Globus pallidus (tissue), 1 donor: ENCODE measurements at places on chromosomes 3 and 15.

- DNase-seq, result peak; percentile 96
Measured at GRCh38 chr15:68795298-68795848, 25.3 kb downstream of the ANP32A start.

DNA sequence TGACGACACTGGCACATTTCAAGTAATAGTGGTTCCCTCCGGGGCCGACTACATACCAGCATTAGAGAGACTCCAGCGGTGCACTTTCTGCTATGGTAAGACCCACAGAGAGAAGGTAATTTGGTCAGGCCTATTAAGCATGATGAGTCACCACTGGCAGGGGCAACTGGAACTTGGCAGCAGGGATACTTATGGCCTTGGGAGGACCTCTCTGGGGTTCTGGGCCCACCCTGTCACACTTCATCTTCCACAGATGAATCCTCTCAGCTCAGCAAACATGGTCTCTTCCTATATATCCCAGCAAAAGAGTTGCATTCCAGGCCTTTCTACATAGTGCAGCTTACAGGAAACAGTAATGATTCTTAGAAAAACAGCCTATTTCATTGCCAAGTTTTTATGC is 88.0 kb downstream of the PIK3R4 start:
- no peak for DNase-seq

- no peak for DNase-seq
Measured at GRCh38 chr3:173617490-173617889, 219.9 kb downstream of the NLGN1 start.

DNA sequence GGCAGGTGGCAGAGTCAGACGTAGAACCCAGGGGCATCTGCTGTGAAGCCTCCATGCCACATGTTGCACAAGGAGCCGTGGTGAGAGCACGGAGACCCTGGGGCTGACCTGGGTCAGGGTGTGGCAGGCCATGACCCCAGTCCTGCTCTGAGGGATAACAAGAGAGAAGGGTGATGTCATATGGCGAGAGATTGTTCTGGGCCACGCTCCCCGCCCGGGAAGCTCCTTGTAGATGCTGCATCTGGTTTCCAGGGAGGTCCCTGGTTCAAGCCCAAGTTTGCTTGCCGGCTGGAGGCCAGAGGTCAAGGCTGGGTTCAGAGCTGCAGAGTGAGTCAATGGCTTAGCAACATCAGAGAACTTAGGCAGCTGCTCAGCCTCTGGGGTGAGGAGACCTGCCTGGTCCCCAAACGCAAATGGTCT is 17.3 kb downstream of the FGD5 start:
- DNase-seq, result no peak

GRCh38 chr15:84889313-84889990 is 5.0 kb downstream of the SLC28A1 start:
- DNase-seq, result no peak
